ENCODE measurements at places on chromosomes 1 and 21.
A peak's percentile ranks its signal among the peaks of the same experiment; 100 is the strongest.

GRCh38 chr21:36630485-36631206 is 68.3 kb upstream of the SIM2 start:
- DNase-seq, result peak; percentile 44

DNA sequence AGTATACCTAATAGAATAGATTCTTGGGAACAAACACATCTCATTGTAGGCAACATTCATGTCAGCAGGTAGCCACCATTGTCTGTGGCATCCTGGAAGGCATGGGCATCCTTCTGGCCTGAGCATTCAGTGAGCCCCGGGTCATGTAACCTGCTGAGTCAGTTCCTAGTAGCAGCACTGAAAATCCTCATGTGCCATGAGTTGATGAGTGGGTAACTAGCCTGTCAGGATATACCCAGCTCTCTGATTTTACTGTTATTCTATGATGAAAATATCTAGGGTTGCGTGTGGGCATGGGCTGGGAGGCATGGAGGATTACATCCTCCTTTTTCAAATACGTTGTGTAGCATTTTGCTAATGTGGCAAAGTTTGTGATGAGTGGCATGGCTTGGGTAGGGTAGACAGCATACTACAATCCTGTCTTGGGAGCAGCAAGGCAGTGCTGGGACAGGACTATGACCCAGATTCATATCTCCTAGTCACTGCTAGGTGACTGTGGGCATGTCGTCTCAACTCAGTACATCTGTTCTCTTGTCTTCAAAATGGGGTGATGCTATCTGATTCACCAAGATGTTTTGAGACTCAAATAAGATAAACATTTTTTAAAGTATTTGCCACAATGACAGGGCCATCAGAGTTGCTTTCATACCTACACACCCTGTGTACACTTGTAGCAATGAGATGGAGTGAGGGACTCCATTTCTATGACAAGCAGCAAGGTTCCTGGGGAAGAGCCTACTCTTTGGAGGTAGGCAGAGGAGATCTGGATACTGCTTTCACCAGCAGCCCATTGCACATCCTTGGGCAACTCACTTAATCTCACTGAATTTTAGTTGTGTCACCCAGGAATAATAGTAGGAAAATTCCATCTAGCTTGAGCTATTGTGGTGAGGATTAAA is 62.5 kb downstream of the CD58 start:
- no peak for DNase-seq

- DNase-seq, result no peak
Measured at GRCh38 chr1:214316593-214316992, 35.6 kb downstream of the SMYD2 start.

DNA sequence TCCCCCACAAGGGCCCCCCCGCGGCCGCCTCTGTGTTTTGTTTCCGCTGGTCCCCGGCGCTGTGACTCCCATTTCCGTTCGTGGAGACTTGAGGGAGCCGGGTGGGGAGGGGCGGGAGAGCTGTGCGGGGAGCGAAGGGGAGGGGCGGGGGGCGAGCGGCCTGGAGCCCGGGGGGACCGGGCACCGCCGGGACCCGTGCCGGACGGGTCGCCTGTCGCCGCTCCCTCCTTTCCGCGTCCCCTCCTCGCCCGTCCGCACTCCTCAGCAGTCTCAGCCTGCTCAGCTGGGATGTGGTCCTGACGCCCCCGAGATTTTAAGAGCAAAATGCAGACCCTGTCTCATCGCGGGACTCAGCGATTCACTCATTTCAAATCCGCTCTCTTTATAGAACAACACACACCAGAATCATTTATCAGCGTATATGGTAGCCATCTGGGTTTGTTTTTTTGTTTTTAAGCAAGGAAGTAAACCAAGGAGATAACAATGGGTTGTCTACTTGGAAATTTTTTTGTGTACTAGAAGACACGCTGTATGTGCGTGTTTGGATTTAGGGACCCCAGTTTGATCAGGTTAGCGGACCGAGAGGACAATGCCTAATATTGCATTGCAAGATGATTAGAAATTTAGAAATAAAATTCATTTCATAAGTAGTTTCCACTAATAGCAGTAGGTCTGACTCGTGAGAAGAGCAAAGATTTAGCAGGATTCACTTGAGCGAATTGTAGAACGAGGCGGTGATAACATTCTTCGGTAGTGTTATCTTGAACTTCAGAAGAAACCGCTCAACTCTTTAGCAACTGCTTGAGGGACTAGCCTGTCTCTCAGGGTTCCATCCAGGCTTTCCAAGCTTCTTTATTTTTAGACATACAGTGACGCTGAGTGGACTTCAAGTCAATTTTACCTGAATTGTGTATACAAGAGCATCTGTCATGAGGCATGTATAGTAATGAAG is 1.1 kb downstream of the GABPA start:
- peak; percentile 74 for DNase-seq

- no peak for DNase-seq
Measured at GRCh38 chr1:167747988-167748387, 26.2 kb downstream of the MPZL1 start.

- peak; percentile 66 for DNase-seq
Measured at GRCh38 chr1:186983327-186983726, 154.6 kb downstream of the PLA2G4A start.

DNA sequence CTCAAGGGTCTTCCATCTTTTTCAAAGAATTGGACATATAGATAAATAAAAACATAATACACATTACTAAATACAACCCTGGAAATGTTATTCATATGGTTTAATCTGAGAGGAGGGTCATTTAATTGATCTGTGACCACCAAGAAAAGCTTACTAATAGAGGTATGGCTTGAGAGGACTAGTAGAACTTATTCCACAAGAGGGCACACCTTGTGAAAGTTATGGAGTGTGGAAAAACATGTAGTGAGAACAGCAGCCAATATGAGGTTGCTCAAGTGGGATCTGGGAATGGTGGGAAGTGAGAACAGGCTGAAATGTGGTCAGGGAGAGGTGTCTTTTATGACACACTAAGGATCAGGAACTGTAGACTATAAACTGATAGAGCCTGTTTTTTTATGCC is 973.5 kb upstream of the B3GALT2 start:
- DNase-seq, result no peak

- DNase-seq, result no peak
Measured at GRCh38 chr1:184693011-184693410, 61.6 kb downstream of the EDEM3 start.

GRCh38 chr1:55898181-55898580 is 681.2 kb downstream of the PLPP3 start:
- no peak for DNase-seq

DNA sequence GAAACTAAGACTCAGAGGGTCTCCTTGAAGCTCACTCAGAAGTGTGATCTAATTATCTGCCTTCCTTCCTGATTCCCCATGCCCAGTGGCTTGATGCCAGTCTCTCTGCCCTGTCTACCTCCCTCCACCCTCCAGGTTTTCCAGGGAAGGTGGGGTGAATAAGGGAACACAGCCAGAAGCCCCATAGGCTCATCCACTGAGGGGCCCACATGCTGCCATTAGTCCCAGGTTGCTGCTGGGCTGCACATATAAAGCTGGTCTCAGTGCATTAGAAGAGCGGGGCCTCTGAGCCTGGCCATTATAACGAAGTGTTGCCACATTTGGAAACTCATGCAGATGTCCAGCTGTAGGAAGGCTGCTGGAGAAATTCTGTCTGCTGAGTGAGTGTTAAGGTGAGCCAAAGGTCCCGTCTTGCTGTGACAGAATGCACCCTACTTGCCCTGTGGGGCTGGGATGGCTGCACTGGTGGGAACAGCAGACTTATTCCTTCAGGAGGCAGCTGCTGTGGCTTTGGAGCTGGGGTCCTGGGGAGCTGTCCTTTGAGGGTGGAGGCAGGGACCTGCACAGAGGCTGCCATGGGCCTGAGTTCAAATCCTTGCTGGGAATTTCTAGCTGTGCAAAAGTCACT is 2.9 kb downstream of the ADORA1 start:
- no peak for DNase-seq

DNA sequence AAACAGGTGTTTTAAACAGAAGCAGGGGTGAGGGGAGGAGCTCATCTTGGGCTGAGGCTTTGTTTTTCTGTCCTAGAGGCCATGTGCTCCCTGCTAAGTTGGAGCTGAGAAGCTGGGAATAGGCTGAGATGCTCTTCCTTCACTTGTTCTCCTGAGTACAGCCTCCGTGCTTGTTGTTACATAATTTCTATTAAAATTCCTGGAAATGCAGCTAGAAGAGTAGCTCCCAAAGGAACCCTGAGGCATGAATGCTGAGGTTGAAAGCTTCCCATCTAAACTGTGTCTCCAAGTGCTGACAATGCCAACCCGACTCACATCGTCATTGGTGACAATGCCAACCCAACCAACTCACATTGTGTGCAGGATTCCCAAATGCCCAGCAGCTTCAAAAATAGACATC is 12.6 kb upstream of the ITPKB start:
- no peak for DNase-seq

GRCh38 chr1:19202396-19202795 is 7.7 kb downstream of the UBR4 start:
- DNase-seq, result no peak

DNA sequence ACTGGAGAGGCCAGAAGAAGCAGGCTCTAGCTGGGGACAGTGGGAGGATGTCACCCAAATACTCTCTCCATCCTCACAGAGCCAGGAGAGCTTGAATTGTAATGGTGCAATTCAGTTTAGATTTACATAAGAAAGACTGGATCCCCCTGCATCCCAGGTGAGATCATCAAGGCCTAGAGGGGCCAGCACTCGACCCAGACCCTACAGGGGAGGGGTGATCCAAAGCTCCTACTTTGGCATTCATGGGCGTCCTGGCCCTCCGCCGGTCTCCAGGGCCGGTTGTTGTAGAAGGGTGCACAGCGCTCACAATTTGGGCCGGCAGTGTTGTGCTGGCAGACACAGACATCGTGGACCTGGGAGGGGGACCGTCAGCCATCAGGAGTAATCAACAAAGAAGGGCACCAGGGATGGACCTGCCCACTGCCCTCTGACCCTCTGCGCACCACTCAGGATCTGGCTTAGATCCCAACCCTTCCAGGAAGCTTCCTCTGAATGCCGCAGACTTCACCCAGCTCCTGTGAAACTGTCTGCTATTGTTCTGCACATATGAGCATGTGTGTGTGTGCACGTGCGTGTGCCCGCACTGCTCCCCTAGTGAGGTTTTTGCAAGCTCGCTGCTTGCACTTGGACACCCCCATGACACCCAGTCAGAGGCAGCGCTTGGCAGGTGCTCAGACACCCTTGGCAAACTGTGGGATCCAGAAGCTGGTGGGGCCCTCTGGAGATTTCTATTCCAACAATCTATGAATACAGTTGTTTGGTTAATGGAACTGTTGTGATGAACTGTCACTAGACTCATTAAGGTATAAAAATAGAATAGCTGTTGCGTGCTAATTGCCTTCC is 21.6 kb downstream of the LAMB3 start:
- no peak for DNase-seq

- DNase-seq, result no peak
Measured at GRCh38 chr1:35631396-35631795, 9.9 kb downstream of the PSMB2 start.

DNA sequence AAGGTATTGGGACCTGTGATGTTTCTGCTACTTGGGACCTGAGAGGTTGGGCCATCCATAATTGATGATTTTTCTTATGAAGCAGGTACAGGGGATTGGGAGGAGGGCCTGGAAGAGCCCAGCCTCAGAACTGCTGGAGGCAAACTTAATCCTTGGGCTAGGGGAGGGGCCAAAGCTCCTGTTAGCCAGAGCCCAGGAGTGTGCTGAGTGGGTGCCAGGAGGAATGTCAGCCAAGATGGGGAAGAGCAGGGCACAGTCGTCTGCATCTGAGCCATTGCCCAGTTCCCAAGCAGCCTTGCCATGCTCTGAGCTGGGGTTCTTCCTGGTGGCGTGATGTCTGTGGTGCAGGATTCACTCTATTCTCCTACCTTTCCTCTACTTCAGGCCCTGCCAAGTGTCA is 5.8 kb downstream of the MAPKAPK2 start:
- DNase-seq, result no peak

DNA sequence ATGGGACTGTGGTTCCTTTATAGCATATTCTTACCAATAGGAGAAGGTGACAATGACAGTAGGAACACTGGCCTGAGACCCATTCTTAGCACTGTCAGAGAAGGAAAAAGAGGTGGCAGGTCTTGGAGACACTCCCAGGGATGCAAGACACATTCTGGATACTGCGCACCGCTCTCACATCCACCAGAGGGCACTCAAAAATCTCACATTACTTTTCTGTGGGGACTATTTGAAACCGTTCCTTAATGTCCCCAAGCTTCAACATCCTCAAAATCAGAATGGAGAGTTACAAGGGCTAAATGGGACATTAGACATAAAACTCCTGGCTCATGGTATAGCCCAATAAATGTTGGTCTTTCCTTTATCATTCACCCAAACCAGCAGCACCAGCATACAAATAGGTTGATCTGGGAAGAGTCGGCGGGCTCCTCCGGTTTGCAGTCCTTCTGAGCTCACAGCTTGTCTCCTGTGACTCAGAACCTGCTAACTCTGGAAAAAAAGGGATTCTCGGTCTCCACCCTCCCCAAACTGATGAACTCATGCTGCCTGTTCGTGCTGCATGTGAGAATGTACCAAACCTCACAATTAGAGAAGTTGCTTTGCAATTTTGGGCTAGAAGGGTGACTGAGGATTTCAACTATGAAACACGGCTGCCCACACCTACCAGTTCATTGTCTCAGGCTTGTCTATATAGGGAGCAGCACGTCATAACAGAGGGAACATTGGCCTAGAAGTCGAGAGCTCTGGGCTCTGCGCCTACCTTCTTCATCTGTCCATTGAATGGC is 40.2 kb downstream of the IL12RB2 start:
- DNase-seq, result peak; percentile 52

GRCh38 chr1:41905093-41905675 is 13.5 kb downstream of the HIVEP3 start:
- DNase-seq, result no peak

DNA sequence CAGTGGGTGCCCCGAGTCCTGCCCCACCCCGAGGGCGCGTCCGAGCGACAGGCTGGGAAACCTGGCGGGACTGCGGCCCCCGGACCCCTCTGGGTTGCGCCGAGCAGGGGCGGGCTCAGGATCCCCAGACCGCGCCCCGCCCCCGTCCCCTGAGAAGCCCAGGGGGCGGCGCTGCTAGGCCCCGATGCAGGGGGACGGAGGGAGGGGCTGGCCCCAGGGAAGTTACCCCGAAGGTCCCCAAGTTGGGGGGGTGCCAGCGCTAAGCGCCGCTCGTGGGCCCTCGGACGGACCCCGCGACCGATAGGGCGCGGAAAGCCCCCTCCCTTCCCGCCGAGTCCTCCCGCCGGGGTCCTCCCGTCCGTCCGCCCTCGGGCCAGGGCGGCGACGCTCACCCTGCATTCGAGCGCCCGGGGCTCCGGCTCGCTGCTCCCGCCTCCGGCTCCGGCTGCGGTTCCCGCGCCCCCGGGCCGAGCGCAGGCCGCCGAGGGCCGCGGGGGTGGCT is 414 bp downstream of the GPR153 start:
- peak; percentile 8 for DNase-seq

GRCh38 chr1:29756498-29756897 is 520.2 kb downstream of the PTPRU start:
- no peak for DNase-seq

DNA sequence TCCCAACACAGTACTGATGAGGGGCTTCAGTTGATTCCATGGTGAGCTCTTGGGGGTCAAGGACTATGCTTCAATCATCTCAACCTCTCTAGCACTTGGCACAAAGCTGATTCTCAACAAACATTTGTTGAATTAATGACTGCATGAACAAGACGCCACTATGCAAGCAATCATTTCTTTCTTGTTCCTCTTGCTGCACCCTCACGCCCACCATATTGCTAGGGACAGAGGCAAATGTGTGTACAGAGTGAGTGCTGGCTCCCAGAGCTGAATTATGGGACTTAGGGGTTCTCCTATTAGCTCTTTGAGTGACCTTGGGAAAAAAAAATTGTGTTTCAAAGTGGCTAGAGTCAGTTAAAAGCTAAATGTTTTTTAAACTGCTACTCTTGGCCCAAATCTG is 2.5 kb downstream of the ADAR start:
- DNase-seq, result no peak
